CD4-positive, alpha-beta T cell treated with Interleukin-12 subunit alpha and Interleukin-12 subunit beta, for 1 hour (primary cell): ENCODE measurements at places on chromosomes 11 and 22.

DNA sequence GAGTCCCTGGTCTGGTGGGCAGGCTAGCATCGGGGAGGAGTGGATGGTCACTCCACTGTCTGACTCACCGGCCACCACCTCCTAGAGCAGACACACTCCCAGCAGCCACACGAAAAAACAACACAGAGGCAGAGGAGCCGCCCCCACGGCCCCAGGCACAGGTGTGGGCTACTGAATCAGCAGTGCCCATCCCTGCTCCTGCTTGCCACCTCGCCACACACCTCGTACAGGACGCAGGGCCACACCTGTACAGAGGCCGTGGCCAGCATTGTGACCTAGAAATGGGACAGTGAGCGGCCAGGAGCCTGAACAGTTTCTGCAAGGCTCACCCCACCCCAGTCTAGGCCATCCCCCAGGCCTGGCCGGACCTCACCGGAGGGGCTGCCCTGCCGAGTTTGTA is 14.0 kb downstream of the TRIM29 start:
- no peak for DNase-seq

DNA sequence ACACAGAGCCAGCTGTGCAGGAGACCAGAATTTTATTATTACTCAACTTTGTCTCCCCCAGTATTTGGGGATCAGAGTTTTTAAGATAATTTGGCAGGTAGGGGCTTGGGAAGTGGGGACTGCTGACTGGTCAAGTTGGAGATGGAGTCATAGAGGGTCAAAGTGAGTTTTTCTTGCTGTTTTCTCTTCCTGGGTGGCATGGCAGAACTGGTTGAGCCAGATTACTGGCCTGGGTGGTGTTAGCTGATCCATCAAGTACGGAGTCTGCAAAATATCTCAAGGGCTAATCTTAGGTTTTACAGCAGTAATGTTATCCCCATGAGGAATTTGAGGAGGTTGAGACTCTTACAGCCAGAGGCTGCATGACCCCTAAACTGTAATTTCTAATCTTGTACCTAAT is 153.5 kb downstream of the OR4C45 start:
- DNase-seq, result no peak

GRCh38 chr22:29998627-29999384 is 81.5 kb upstream of the HORMAD2 start:
- DNase-seq, result peak; percentile 14

- peak; percentile 68 for DNase-seq
Observed at GRCh38 chr11:63768237-63769041, at the start of gene ZFTA. ZFTA (minus strand) TSS chr11:63768775; CDS start chr11:63768622, 153 bp downstream.

- no peak for DNase-seq
Observed at GRCh38 chr11:66228521-66228920, 39.9 kb upstream of the RAB1B start.

- no peak for DNase-seq
Observed at GRCh38 chr22:28186641-28187040, 267.6 kb upstream of the PITPNB start.

DNA sequence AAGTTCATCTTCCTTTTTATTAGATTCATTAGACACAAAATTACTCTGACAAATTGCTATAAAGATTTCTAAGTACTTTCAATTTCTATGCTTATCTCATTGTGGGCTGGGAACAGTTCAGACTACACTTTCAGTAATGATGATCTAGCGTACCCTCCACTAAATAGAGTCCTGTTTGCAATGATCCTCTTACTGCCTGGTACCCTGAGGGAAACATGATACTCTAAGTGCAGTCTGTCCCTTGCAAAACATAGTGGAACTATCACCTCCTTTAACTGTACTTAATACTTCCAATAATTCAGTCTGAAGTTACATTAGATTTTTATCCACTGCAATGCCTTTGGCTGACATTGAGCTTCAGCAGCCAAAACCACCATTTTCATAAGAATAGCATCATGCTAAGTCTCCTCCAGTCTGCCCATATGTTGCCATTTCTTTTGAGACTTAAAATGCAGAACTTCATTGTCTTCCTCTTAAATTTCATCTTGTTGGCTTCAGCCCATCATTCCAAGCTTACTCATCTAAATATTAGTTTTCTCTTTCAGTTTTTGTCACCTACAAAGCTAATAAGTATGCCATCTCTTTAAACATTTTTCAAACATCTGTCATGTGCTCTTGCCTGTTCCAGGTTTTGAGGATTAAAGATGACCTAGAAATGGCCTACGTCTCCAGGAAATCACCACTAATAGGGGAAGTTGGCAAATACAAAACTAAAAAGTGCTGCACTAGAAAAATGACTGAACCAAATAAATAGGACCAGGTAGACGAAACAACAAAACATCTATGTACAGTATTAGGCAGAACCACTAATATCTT is 55.5 kb downstream of the PAK1 start:
- DNase-seq, result no peak

- DNase-seq, result no peak
Observed at GRCh38 chr22:24801901-24802465, 4.0 kb upstream of the SGSM1 start.

GRCh38 chr11:122176651-122177050 is 60.6 kb upstream of the BLID start:
- DNase-seq, result no peak

DNA sequence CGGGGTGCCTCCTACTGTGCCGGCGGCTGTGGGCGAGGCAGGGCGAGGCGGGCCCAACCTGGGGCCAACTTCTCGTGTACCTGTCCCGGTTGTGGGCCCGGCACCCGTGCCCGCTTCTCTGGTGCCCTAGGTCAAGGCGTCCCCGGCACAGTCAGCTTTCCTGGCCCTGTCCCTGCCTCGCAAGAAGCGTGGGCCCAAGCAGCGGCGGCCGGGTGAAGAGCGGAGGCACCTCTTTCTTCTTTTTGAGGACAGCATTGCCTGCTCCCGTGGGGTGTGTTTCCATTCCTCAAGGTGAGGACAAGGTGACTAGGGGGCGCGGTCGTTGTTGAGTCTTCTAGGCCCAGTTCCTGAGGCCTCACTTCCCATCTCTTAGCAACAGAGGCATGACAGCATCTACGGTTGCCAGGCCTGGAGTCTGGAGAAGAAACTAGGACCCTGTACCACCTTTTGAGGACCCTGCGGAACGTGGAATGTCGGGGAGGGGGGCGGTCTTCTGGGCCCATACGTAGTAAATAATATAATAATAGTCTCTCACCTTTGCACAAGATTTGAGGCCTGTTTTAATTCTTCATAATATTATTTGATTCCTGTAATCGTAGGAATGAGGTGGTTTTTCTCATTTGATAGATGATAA is 418 bp downstream of the ACO2 start:
- peak; percentile 45 for DNase-seq

DNA sequence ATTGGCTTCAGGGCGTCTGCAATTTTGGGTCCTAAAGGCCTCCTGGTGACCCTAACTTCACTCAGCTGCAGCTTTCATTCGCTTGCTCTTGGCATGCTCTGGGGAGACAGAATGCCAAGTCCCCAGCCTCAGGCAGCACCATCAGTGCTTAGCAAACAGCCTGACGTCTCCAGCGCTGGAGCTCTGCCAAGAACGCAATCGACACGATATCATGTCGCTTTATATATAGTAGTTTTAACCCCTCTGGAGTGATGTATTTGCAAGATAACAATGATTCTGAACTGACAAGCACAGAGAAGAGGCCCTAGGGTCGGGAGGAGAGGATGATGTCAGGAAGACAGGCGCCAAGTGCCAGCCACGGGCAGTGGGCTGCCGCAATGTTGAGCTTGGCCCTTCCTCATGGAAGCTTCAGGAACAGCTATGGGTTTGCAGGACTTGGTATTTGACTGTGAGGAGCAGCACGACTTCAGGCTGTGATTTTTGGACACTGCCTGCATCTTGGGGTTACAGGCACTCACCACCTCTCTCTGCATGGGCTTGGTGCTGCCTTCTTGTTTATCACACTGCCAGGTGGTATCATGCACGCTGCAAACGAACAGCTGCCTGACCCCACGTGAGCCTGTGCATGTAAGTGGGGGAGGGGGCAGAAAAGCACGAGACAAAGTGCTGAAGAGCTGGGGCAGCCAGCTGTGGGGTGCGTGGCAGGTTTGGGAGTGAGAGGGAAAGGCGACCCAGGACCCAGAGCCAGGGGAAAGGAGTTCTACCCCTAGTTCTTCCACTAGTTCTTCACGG is 26.1 kb downstream of the B3GAT1 start:
- no peak for DNase-seq

- no peak for DNase-seq
Observed at GRCh38 chr11:130638624-130639023, 190.2 kb downstream of the ADAMTS15 start.

DNA sequence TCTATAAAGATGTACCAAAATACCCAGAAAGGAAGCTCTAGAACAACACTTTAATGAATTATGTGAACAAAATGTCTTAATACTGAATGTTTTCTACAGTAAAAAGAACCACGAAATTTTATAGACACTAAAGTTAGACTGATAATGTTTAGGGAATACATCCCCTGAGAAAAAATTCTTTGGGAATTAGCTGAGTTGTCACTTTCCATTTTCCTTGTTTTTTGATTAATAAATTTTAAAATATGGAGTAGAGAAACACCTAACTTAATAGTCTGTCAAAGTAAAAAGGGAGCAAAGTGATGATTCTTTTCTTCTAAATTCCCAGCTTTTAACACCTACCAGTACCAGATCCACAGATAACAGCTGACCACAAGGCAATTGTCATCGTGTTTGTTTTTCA is 23.1 kb upstream of the SCN3B start:
- no peak for DNase-seq

DNA sequence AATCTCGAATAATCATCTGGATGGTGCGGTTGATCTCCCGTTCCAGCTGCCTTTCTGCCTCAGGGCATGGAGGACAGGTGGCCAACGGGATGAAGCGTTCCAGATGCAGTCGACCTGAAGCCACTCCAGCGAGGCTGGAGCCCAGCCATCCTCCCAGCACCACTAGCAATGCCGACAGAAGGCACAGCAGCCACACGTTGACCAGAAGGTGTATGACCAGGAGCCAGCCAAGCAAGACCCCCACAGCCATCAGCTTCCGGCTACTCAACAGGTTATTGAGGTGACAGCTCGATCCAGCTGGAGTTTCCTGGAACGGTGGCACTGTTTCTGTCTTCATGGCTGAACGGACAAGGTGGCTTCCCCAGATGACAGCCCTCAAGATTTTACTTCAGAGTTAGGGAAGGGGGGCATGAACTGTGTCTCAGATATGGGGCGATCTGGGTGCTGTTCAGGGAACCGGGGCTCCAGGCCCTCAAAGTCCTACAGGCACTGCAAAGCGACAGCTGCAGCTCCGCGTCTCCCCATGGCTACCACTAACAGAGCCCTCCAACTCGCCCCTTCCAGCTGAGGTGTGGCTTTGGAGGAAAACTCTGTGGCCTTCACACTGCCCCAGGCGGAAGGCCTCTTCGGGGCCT is 559 bp downstream of the SNX19 start:
- no peak for DNase-seq

GRCh38 chr11:61756147-61756451 is 3.7 kb downstream of the MYRF start:
- DNase-seq, result no peak

DNA sequence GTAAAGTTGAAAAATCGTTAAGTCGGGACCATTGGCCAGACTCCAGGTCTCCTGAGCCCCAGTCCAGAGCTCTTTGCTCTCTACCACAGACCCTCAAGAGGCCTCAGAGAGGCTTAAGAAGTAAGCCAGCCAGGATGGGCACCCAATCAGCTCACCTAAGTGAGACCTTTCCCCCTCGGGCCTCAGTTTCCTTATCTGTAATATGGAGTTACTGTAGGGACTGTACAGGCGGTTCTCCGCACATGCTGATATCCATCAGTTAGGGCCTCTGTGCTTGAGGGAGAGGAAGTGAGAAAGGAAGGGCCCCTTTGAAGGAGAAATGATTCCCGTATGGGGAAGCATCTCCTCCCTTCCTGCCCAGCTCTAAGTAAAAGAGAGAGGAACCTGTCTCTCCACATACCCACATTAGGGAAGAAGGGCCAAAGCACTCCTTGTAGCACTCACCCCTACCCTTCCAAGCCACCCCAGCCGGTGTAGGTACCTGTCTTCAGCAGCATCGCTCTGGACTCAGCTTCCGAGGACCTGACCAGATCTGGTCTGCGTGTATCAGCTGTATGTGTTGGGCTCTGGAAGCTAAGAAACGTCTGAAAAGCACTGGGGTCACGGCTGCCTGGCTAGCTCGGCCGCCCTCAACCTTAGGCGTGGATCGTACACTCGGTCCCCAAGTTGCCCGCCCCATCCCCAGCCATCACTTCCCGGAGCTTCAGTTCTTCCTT is 653 bp downstream of the NAGA start:
- DNase-seq, result peak; percentile 16

DNA sequence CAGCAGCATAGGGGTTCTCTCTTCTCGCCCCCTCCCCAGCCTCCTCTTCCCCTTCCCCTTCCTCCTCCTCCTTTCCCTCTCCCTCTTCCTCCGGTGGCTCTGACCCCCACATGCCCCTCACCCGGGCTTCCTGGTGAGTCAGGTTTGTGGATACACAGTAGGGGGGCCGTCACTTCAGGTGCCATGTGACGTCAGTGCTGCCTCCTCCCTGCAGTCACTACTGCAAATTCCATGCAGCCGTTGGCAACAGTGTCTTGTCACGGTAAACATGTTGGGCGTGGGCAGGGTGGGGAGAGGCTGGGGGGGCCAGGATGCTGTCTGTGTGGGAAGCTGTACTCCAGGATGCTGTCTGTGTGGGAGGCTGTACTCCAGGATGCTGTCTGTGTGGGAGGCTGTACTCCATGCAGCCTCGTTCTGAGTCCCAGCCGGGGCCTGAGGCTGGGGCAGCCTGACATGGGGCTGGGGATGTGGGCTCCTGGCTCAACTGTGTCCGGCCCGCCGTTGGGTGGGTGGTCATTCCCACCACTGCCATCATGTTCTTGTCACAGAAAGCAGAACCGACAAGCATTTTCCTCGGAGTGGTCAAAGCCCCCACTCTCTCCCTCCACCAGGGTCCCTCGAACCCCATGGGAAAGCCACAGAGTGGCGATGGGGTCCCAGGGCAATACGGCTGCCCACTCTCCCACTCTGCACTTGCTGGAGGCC is 2.4 kb upstream of the MUC2 start:
- no peak for DNase-seq

DNA sequence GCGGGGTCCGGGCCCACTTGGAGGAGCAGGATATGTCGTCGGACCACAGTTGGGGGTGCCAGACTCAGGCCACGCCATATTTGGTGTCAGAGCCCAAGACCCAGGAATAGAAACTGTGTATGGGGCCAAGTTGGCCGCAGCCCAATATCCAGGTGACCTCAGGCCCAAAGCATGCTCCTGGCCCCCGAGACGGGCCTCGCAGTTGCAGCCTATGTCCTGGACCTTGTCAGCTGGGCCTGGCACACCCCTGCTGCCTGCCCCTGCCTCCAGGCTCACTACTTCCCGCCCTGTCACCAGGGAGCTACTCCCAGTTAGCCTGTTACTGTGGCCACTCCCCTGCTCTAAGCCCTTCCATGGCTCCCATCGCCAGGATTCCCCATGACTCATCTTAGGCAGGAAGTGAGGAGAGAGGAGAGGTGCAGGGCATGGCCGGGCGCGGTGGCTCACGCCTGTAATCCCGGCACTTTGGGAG is 23.1 kb downstream of the A4GALT start:
- no peak for DNase-seq
